ENCODE measurements at places on chromosomes 11 and 22. TPM values are rescaled to one million over a fixed set of nuclear protein-coding genes. Genes with fewer than 3 reads are reported as not detected.

DNA sequence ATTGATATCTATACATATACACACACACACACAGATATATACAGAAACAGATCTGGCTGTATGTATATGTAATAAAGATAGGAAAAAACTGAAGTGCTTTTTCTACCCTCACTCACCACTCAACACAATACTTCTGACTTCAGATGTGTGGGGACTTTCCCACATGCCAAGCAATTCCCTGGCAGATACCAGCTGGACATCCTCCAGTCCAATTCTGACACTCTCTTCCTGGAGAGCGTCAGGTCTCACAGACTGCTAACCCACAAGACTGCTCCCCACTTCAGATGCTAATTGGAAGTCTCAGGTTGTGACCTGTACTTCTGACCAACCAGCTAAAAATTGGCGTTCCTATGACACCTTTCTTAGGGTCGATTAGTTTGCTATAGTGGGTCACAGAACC, 140.6 kb downstream of the ATG16L2 start:
- no peak for DNase-seq

GRCh38 chr11:128893578-128894285, 2.6 kb downstream of the KCNJ5 start:
- no peak for DNase-seq

- DNase-seq = no peak
These were observed 70.4 kb upstream of the MTMR2 start for GRCh38 chr11:95994329-95994728.

DNA sequence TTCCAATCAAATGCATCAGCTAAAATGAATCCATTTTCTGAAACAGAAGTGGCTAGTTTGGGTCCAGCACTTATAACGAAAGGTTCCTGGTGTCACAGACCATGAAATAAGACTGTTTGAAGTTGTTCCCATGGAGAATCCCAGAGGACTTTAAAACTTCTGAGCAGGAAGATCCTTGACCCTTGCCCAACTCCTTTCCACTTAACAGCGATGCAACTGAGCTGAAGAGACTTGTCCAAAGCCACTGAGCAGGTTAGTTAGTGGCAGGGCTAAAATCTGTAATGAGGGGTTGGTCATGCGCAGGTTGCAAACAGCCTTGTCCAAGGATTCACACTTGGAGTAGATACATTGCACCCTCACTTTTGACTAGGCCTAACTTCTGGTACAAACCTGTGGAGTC, 1.3 kb downstream of the RAB38 start:
- DNase-seq = no peak

DNA sequence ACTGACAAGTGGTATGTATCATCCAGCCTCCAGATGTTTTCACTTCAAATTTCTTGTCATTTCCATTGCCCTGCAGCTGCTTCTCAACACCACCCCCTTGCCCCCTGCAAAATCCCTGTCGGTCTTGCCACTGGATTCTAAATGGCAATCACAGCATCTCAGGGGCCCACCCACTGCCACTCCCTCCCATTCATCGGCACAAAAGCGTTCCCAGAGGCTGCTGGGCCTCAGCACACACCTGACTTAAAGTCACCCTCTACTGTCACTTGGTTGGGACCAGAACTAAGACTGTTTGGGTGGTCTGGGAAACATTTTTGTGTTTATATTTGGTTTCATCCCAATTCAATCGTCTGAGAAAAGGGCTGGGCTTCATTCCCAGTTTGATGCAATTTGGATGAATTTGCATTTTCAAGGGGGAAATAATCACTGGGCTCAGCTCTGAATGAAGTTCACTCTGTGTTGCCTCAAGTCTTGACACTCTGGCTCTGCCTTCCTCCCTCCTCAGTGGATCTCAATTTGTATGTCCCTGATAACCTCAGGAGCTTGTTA, 27.1 kb downstream of the SYT13 start:
- no peak for DNase-seq

DNA sequence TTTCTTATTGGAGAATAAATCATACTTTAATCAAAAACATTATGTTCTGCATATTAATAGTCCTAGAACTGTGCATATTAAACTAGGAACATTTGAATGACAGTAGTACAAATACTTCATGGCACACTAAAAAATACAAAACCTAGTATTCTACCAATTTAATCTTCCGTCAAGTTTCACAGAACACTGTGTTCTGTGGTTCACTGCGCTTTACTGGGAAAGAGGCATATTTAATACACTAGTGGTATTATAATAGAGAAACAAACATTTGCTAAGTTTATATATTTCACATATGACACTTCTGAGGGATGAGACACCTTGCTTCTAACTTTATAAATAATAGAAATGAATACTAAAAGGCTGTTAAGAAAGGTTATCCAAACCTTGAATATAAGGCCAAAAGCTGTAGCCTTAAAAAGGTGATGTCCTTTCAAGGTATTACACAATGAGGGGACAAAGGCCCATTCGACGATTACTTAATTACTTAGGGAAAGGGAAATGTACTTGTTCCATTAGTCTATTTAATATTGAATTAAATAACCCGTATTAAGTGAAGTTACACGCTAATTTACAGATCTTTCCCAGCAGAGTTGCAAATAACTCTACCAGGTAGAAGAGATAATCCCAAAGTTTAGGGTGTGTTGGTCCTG, 48.0 kb downstream of the NARS2 start:
- no peak for DNase-seq

- DNase-seq = no peak
These were observed 119.7 kb upstream of the CD82 start for GRCh38 chr11:44445500-44446365.

- no peak for DNase-seq
These were observed 414.4 kb upstream of the CADM1 start for GRCh38 chr11:115918576-115918975.

DNA sequence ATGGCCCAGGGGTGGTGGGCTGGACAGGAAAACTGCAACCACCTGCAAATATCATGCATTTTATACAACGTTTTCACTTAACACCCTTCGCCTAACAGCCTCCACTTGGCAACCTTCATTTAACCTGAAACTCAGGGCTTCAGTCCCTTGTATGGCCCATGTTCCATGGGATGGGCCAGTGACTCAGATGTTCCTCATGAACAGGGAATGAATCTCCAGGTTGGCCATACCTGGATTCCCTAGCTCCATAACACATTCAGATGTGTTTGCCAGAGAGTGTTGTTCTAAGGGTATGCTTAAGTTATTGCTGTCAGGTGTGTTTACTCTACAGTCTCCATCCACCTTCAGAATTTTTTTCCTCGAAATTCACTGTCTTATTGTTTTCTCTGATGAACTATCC, 316.9 kb downstream of the JRKL start:
- no peak for DNase-seq

GRCh38 chr11:35945137-35945518, 1.3 kb downstream of the LDLRAD3 start:
- DNase-seq = no peak

- no peak for DNase-seq
These were observed 11.8 kb downstream of the NIPSNAP1 start for GRCh38 chr22:29569011-29569678.

GRCh38 chr11:46336563-46337180, 10.6 kb upstream of the DGKZ start:
- no peak for DNase-seq

GRCh38 chr11:109363682-109364081, 58.3 kb upstream of the C11orf87 start:
- DNase-seq = no peak

GRCh38 chr11:65329944-65330403, 3.7 kb upstream of the DPF2 start:
- peak; percentile 88 for DNase-seq

DNA sequence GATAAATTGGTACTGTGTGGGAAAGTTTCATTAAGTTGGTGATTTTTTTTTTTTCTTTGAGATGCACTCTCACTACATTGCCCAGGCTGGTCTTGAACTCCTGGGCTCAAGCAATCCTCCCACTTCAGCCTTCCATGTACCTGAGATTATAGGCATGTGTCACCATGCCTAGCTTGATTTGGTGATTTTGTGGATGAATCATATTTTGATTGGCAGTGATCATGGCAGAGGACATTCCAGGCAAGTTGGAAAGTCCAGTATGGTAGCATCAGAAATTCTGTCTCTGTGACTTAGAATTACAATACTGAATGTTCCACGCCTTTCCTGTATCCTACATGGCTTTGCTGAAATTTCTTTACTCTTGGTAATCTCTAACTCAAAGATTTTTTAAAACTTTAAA, 49.4 kb downstream of the HORMAD2 start:
- no peak for DNase-seq

- DNase-seq = no peak
These were observed 12.2 kb downstream of the SLN start for GRCh38 chr11:107699371-107700285.

DNA sequence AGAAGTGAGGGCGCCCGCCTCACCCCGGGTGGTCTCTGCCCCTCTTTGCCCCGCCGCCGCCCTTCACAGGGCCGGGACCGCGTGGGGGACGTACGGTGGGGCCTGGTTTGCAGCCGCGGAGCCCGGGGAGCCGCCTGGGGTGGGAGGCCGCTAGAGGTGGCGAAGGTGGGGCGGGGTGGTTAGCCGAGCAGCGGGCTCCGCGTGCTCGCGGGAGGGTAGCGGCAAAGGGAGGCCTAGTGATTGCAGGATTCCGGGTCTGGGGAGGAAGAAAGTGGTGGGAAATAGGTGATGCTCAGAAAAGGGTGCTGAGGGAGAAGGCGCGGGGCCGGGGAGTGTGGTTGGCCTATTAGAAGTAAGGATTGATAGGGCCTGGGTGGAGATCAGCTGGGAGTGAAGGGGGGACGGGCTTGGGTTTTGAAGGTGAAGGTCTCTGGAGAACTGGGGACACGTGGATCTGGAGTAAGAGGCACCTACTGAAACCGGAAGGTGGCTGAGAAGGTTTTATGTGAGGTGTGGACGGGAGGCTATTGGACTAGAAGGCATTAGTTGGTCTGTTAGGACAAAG, 571 bp downstream of the FAR1 start:
- DNase-seq = peak; percentile 77

GRCh38 chr11:123509737-123510578, 79.9 kb downstream of the GRAMD1B start:
- no peak for DNase-seq

- no peak for DNase-seq
These were observed 119.5 kb downstream of the ENTHD1 start for GRCh38 chr22:39773976-39774539.

DNA sequence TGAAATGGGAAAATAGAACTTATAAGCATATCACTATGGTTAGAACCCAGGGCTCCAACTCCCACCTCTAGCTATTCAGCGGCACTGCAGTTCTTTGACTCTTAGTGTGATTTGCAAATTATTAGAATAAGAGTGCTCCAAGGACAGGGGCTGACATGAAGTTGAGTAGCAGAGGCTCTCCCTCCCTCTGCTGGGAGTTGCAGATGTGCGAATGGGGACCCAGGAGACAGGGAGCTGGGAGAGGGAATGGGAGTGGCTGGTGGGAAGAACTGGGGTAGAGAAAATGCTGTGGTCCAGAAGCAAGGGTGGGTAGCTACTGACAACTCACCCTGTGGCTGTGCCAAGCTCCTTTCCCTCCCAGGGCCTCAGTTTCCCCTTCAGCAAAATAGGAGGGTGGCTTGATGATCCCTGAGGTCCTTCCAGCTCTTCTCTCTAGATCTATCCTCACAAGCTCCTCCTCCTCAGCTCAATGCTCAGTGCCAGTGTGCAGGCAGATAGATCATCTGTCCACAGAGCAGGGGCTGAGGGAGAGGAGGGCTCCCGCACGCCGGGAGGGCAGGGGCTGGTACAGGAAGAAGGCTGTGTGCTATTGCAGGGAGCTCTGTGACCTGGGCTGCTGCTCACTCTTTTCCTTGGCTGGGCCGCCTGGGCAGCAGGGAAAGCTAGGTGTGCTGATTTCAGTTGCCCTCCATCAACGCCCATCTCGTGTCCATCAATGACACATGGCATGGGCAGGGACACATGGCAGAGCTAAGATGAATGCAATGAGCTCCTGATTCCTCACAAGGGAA, 99.0 kb downstream of the NECTIN1 start:
- DNase-seq = no peak

- DNase-seq = peak; percentile 48
These were observed 1.9 kb downstream of the RPLP2 start for GRCh38 chr11:811446-812245.

DNA sequence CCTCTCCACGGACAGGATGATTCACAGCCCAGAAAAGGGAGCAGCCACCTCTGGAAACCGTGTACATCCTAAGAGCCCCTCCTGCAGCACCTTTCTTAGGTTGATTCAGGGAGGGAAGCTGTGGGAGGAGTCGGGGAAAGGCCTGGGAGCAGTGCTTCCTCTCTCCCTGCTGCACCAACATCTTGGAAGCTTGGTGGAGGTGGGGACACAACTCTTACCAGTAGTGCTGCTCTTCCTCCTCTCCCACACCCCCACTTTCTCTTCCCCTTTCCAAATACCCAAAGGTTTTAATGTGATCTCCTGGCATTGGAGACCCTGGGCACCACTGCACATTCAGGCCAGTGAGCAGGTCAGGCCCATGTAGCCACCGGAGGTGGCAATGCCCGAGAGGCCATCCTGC, 46.4 kb upstream of the HORMAD2 start:
- no peak for DNase-seq

DNA sequence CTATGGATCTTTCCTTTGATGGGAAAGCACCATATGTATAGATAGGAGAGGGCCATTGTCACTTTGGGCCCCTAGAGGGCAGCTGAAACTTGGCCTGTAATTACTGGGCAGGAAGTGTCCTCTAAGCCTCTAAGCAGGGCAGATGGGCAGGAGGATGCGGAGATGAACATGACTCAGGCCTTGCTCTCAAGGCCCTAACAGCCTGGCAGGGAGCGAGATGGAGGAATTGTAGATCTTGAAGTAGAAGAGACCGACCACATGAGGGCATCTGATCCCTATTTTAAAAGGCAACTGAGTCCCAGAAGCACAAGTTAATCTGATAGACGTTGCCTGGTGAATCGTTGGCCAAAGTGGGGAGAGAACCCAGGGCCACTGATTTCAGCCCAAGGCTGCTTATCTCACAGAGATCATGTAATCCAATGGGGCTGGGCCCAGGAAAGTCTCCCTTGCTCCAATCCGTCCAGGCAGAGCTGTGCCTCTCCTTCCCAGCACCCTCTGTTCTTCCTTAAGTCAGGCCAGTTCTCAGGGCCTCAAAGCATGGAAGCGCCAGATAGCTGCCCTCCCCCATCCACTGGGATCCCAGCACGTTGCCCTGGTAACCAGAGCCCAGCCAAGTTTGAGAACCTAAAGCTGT, 2.5 kb upstream of the SEPTIN3 start:
- DNase-seq = no peak

DNA sequence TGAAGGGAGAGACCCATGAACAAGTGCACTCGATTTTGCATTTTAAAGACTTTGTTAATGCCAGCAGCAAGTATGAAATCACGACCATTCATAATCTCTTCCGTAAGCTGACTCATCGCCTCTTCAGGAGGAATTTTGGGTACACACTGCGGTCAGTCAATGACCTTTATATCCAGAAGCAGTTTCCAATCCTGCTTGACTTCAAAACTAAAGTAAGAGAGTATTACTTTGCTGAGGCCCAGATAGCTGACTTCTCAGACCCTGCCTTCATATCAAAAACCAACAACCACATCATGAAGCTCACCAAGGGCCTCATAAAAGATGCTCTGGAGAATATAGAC, 5.9 kb downstream of the SERPIND1 start:
- DNase-seq = no peak

The CD3G gene
- total RNA-seq = 0.50 TPM

The THY1 gene
- 1.5 TPM for total RNA-seq

The UBQLNL gene
- 0.53 TPM for total RNA-seq

The RASL10A gene
- 0.61 TPM for total RNA-seq

The KIRREL3 gene
- total RNA-seq = not detected

The UFD1 gene
- 14.2 TPM for total RNA-seq

The MPEG1 gene
- 1.2 TPM for total RNA-seq

The DLG2 gene
- 4.3 TPM for total RNA-seq

The NLRP10 gene
- total RNA-seq = not detected
